CD4-positive, alpha-beta T cell treated with Interleukin-4 for 4 hours (primary cell): ENCODE measurements at places on chromosomes 5 and 9.

DNA sequence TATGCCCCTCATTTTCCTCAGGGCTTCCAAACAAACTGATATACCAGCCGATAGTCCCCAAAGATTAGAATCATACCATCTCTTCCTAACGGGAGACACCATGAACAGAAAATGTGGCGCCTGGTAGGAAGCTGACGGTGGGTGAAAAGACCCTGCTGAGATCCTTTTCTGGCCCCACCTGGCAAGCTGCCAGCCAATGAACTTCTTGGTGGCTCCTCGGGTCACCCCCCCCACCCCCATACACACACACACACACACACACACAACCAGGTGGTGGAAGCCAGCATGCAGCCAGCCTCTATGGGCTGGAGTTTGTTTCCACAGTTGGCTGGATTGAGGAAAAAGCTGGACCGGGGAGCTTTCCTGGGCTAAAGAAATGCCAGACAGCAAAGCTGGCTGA lies 4.8 kb upstream of the CCIN start:
- DNase-seq = no peak

GRCh38 chr5:54450542-54450941 lies 5.0 kb upstream of the HSPB3 start:
- DNase-seq = no peak

DNA sequence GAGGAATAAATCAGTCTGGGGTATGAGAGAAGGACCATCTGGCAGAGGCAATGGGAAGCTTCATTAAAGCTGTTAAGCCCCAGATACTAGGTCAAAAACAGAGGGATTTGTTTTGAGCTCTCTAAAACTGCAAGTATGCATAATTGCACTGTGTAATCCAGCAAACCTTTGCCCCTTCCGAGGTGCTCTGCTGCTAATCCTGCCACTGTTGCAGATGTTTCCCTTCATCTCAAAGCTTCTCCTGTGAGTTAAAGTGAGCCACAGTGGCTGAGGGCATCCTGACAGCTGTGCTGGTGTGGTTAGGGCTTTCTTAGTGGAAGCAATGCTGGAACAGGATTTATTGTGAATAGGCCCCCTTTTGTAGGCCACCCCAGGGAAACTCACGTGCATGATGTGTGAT lies 160.3 kb upstream of the TRPC7 start:
- DNase-seq = no peak

GRCh38 chr5:102781359-102781758 lies 26.3 kb downstream of the PAM start:
- DNase-seq = no peak

GRCh38 chr5:172583931-172584511 lies 57.0 kb upstream of the NEURL1B start:
- no peak for DNase-seq

- no peak for DNase-seq
These were observed 1651.5 kb downstream of the EFNA5 start for GRCh38 chr5:106019261-106019660.

DNA sequence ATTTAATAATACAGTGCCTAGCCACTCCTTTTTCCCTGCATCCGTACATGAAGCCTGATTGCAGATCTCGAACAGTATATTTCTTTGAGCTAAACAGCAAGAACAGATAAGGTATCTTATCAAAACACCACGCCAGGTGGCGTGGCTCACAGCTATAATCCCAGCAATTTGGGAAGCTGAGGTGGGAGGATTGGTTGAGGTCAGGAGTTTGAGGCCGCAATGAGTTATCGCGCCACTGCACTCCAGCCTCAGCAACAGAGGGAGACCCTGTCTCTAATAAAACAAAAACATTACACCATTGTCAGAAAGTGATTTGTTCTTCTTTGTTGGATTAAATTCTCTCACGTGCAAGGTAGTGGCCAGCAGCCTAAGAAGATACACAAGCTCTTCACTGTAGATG lies 291.2 kb upstream of the DMRT1 start:
- no peak for DNase-seq

DNA sequence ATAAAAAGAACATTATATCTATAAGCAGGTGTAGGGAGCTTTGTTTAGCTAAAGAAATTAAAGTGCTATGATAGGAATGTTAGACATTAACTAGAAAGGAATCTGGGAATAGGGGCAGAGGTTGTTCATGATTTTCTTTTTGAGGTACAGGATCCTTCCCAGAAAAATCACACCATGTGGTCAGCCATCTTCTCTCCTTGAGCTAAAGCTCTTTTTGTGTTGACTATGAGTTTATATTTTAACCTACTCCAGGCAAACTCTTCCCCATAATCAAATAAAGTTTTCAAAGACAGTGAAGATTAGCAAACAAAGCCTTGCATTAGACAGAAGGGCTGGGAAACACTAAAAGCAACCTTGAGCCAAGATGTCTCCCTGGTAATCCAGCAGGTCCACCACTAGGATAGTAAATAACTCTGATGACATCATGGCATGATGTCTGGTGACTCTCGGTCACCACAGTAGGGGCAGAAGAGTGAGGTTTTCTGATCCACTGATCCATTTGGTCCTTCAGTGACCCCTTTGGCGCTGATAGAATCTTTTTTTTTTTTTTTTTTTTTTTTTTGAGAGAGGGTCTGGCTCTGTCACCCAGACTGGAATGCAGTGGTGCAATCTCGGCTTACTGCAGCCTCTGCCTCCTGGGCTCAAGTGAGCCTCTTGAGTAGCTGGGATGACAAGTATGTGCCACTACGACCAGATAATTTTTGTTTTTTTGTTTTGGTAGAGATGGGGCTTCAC lies 30.6 kb upstream of the IL6ST start:
- DNase-seq = no peak
